Activated naive CD8-positive, alpha-beta T cell treated with anti-CD3 and anti-CD28 coated beads for 36 hours (primary cell): ENCODE measurements at places on chromosomes 16 and 17.

- DNase-seq: no peak
Observed at GRCh38 chr17:62566996-62567578, 60.4 kb upstream of the MRC2 start.

DNA sequence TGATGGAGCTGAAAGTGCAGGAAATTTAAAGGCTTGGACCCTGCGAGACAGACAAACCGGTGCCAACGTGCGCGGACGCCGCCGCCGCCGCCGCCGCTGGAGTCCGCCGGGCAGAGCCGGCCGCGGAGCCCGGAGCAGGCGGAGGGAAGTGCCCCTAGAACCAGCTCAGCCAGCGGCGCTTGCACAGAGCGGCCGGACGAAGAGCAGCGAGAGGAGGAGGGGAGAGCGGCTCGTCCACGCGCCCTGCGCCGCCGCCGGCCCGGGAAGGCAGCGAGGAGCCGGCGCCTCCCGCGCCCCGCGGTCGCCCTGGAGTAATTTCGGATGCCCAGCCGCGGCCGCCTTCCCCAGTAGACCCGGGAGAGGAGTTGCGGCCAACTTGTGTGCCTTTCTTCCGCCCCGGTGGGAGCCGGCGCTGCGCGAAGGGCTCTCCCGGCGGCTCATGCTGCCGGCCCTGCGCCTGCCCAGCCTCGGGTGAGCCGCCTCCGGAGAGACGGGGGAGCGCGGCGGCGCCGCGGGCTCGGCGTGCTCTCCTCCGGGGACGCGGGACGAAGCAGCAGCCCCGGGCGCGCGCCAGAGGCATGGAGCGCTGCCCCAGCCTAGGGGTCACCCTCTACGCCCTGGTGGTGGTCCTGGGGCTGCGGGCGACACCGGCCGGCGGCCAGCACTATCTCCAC lies at the start of gene NOG:
NOG (plus strand) TSS at position 54 of the 674 bp plus-strand sequence; CDS start at position 579, 525 bp downstream.
- DNase-seq: peak; percentile 73

DNA sequence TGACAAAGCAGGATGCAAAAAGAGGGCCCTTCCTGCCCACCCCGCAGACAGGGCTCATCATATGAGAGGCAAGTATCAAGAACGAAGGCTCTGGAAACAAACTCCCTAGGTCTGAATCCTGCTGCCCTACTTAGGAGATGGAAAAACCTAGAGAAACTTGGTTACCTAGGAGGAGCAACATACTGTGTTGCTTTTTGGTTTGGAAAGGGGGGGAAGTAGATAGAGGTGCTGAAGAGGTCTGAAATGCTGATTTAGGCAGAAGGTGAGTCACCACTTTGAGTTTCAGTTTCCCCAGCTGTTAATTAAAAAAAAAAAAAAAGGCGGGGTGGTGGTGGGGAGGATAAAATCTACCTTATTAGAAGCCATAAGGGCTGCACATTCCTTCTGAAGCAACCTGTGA lies 1.5 kb downstream of the N4BP1 start:
- no peak for DNase-seq

- no peak for DNase-seq
Observed at GRCh38 chr17:41522301-41523224, 3.9 kb upstream of the KRT15 start.

GRCh38 chr17:82756166-82756565 lies 4.3 kb downstream of the TBCD start:
- DNase-seq: no peak

GRCh38 chr17:69854225-69854780 lies 220.7 kb upstream of the KCNJ16 start:
- DNase-seq: no peak

GRCh38 chr16:72467157-72467759 lies 295.3 kb upstream of the PMFBP1 start:
- DNase-seq: no peak

GRCh38 chr16:80366023-80366422 lies 174.8 kb upstream of the DYNLRB2 start:
- no peak for DNase-seq

DNA sequence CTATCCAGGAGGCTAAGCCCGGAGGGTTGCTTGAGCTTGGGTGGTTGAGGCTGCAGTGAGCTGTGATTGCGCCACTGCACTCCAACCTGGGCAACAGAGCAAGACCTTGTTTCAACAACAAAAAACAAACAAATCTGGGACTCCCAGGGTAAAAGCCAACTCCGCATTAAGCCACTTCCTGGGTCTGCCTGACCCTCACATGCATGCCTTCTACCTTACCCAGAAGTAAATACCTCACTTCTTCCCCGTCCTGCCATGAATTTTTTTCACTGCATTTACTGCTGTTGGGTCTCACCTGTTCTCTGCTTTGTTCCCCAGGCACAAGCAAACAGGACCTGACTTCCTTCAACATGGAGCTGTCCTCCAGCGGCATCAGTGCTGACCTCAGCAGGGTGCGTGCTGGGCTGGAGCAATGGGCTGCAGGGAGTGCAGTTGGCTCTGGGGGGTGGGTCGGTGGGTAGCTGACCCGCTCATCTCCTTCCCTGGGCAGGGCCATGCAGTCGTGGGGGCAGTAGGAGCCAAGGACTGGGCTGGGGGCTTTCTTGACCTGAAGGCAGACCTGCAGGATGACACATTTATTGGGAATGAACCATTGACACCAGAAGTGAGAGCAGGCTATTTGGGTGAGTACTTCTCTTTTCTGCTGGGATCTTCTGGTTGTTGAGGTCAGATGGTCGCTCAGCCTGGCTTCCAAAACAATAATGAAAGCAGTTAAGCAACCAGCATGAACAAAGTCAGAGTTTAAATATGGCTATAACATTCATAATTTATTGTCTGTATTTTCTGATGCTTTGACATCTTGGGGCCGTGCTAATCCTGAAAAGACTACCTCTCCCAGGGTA lies 16.4 kb downstream of the ITGAL start:
- DNase-seq: no peak

GRCh38 chr17:7988750-7989178 lies 13.7 kb upstream of the GUCY2D start:
- DNase-seq: peak; percentile 28

DNA sequence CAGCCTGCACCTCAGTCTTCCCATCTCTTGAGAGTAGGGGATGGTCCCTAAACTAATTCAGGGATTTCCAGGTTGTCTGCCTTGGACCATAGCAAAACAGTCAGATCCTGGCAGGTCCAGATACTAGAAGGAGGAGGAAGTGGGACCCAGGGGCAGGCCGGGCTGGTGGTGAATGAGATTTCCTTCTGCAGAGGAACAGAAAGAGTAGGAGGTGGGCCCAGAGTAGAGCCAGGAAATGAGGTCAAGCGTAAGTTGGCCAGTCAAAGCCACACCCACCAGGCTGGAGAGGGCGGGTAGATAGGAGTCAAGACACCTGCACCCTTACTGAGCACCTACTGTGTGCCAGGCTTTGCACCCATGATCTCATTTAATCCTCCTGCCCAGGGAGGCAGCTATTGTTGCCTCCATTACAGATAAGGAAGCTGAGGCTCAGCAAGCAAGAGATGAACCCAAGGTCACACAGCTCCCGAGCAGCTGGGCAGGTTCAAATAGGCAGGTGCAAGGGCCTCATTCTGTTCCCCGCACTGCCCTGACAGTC lies 2.6 kb downstream of the CDH5 start:
- no peak for DNase-seq

DNA sequence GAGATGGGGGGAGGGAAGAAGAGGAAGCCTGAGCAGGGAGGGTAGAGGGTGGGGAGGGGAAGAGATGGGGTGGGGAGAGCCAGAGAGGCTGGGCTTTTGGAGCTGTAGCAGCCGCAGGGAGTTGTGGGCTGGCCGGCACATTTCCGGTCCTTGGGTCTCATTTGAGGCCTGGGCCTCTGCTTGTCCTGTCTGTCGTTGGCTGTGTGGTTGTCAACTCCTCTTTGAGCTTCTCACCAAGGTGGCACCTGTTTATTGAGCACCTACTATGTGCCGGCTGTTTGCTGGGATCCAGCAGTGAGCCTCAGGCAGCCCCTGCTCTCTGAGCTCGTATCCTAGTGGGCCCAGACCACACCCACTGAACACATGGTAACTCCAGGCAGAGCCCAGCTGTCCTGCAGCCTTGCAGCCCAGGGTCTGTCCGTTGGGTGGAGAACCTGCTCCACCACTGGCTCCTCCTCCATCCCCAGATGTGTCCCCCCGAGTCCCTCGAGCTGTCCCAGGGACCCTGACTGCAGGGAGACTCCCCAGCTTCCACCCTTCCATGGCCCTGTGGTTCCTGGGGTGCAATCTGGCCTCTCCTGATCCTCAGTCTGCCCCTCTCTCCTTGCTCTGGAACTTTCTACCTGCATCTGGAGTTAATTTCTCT lies 164.9 kb downstream of the IRF8 start:
- no peak for DNase-seq

GRCh38 chr16:1763521-1764511 lies 7.5 kb downstream of the NME3 start:
- DNase-seq: no peak

- DNase-seq: no peak
Observed at GRCh38 chr17:36001862-36002603, 680 bp upstream of the CCL15 start.

- no peak for DNase-seq
Observed at GRCh38 chr17:18344021-18344420, 19.3 kb downstream of the SHMT1 start.

DNA sequence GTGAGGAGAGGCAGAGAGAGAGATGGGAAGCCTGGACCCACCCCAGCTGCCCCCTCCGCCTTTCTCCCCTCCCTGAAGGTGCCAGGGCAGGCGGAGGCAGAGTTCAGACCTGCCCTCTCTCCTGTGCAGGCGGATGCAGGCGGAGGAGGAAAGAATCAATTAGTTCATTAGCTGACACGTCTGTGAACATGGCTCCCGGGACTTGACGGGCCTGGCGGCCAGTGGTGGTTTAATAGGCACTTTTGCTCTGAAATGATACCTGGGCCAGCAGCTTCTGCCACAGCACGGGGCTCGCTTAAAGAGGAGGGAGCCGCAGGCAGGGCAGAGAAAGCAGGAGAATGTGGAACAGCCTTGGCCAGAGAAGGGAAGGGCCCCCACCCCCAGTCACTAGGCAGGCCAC lies 98.1 kb downstream of the SDK2 start:
- no peak for DNase-seq

DNA sequence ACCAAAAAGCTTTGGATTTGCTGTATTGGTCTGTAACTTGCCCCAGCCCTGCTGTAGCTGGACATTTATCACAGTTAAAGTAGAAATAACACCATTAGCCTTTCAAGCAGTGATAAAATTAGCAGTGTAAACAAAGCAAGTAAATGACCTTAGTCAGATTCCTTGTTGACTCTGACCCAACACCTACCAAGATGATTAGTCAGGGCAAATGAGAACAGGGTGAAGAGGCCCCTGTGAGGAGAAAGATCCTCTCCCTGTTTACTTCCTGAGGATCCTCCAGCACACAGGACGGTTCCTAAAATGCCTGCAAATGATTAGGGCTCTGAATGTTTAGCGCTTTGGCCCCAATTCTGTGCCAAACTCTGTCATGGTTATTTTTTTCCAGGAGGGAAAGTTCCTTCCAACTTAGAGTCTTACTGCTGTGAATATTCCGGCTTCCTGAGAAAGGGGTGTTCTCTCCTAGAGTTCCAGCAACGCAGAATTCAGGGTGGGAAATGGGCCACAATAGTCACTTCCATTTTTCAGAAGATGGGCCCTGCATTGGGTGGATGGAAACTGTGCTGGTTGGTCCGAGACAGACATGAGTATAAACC lies 259.0 kb upstream of the MYOCD start:
- DNase-seq: no peak

DNA sequence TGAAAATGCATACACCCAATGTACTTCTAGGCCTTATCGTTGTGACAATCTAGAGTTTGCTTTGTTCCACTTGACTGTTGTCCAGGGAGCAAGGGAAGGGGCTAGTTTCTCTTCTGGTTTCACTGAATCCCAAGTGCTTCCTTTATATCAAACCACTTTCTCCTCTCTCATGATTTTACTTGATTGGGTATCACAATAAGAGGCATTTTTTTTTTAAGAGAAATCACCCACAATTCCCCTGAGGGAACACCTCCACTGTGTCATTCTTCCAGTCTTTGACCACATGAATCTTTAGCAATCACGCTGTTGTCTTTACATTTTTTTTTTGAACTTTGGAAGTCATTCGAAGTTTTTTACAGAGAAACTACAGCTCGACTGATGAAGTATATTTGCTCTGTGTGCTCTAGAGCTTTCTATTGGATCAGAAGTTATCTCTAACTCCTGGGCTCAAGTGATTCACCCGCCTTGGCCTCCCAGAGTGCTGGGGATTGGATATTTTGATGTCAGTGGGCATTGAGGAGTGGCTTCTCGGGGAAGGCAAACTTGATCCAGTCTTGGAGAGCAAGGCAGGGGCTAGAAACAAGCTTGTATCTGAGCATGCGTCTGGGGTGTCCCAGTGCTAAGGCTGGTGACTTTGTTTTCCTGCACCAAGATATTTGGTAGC lies 3.0 kb downstream of the CDH1 start:
- no peak for DNase-seq

DNA sequence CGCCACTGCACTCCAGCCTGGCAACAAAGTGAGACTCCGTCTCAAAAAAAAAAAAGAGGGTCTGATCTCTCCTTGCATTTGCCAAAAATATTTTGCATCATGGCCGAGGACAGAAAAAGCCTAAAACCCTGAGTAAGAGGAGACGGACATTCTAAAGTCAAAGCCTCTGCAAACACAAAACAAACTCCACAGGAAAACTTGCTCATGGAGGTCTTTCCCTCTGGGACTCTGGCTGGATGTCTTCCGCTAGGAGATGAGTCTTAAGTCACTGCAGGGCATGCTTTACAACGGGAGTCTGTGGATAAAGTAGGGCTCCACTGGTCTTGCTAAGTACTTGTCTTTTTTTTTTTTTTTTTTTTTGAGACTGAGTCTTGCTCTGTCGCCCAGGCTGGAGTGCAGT lies 74.0 kb downstream of the MRM3 start:
- no peak for DNase-seq

- DNase-seq: no peak
Observed at GRCh38 chr16:261031-261691, 14.6 kb downstream of the RGS11 start.

DNA sequence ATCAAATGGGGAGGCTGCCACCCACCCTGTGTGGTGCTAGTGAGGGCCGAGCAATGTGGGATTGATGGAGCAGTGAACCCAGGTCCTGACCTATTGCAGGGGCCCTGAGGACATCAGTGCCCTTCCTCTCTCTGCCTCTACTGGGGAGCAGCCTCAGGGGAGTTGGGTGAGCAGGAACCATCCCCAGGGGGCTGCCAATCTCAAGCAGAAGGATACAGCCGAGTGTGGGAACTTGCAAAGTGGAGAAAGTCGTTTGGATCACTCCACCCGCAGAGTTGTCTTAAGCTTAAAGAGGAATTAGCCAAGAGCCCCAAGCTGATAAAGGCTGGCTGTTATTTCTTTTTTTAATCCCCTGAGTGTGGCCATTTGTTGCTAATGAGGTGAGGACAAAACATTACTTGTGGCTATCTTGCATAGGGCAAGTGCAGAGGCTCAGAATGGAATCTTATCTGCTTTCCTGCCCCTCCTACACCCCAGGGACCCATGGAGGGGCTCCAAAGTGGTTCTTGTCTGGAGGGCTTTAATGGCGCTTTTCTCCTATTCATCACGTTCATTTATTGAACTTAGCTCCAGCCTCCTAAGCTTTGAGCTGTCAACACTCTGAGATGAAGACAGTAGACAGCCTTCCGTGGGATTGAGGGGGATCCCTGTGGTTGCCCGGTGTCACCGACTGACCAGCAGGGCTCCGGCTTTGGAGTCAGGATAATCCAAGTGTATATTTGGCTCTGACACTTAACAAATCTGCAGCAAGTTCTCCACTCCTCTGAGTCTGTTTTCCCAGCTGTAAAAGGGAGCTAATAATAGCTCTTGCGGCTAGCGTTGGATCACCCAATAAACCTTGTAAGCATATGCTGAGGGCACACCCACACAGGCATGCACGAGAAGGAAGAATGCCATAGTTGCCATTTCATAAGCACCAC lies 45.1 kb downstream of the MYH11 start:
- DNase-seq: no peak
